H54 (cell line): ENCODE measurements at places on chromosomes 13 and 19.

- no peak for DNase-seq
These were observed 14.3 kb upstream of the FOXO1 start for GRCh38 chr13:40680659-40681323.

DNA sequence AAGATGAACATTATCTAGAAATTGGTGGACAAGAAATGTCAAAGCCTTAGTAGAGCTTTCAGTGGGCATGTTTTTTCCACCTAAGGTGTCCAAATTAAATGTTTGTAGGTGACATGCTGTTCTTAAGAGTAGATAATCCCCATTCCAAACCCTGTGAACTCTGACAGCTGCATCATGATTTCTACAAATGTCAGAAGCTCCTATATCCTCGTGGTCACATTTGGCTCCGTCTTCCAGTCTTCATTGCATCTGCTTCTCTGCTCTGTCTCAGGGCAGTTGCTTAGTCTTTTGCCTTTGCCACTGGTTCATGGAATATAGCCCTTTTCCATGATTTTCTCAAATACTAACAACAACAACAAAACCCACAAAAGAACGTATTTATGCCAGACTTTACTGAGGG is 234.5 kb downstream of the DLEU7 start:
- DNase-seq, result no peak

DNA sequence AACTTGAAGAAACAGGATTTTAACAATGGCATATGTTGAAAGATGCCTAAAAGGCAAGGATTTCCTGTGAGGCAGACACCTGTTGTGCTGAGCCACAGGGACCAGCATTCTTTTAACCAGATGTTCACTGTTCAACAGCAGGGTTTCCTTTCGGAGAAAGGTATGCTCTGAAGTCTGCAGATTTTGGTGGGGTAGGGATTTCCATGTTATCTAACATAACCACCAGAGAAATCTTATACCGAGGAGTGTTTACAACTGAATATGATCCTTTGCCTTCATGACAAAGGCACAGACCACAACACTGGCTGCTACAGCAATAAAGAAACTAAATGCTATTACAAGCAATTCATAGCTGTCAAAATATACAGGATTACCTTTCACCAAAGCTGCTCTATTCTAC is 48.1 kb downstream of the MPHOSPH8 start:
- no peak for DNase-seq

GRCh38 chr13:28820099-28821051 is at the start of gene MTUS2:
Gene MTUS2, plus strand, starts transcription at chr13:28820339.
- no peak for DNase-seq

GRCh38 chr19:7869910-7870511 is 4.2 kb downstream of the PRR36 start:
- DNase-seq, result no peak
